HFFc6 (cell line): ENCODE measurements at places on chromosomes 16 and 17. TPM values are rescaled to one million over a fixed set of nuclear protein-coding genes. Genes with fewer than 3 reads are reported as not detected.

The TNFRSF12A gene
- total RNA-seq, result 425 and 427 TPM in 2 replicates

The OR4D1 gene
- not detected in 3 replicates for total RNA-seq

The PABPN1L gene
- total RNA-seq, result not detected in 2 replicates

DNA sequence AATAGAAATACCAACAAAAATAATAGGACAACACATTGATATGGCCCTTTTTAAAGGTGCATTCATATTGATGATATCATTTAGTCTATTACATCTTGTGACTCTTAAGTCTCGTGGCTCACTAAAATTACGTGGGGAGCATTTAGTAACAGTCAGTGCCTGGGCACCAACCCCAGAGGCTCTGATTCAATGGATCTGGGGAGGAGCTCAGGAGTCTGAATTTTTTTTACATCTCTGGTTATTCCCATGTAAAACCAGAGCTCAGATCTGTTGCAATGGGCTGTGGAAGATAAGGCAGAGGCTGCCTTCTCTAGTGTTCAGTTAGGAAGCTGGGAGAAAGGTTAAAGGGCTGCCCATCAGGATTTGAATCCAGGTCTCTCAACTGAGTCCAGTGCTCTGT is 549.9 kb upstream of the CDH5 start:
- DNase-seq, result no peak

- DNase-seq, result no peak
Measured at GRCh38 chr16:50263940-50264929, 2.1 kb upstream of the ADCY7 start.

GRCh38 chr17:67165201-67165600 is 79.8 kb downstream of the HELZ start:
- no peak for DNase-seq

DNA sequence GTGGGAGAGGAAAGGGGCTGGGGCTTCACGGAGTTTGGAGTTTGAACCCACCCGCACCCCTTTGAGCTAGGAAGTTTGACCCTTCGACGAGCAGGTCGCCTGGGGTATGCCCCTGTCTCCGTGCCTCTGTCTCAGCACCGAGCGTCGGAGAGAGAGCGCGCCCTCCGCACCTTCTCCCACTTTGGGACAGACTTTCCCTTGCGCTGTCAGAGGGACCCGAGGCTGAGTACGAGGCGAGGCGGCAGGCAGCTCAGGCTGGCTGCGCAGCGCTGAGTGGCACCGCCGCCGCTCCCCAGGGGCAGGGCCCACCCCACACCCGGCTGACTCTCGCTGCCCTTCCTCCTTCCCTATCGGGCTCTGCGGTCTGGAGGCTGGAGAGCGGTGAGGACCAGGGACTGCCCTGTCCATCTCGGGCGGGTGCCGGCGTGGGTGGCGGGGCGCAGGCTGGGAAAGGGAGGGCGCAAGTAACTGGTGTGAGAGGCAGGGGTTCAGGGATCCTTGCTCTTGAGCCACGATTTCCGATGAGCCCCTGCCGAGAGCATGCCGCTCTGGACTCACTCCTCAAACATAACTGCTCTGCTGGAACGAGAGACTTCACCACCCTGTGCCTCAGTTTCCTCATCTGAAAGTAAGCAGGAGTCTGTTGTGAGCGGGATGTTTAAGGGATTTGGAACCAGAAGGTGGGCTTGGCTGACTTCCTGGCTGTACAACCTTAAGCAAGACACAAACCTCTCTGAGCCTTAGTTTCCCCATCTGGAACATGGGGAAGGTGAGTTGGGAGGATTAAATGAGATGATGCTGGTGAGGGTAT is 981 bp downstream of the BEAN1 start:
- no peak for DNase-seq

DNA sequence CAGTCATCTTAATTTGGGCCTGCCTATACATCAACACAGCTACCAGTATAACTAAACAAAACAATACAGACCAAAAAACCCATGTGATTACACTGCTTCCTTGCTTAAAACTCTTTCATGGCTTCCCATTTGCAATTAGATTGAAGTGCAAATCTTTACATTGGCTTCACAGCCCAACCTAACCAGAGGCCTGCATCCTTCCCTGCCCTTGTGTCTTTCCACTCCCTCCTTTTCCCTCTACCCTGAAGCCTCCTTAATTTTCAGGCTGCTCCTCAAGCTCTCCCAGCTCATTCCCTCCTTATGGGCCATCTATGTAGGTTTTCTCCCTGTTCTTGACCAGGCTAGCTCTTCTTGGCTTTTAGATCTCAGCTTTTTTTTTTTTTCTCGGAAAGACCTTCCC is 147.8 kb downstream of the TOX3 start:
- DNase-seq, result no peak

DNA sequence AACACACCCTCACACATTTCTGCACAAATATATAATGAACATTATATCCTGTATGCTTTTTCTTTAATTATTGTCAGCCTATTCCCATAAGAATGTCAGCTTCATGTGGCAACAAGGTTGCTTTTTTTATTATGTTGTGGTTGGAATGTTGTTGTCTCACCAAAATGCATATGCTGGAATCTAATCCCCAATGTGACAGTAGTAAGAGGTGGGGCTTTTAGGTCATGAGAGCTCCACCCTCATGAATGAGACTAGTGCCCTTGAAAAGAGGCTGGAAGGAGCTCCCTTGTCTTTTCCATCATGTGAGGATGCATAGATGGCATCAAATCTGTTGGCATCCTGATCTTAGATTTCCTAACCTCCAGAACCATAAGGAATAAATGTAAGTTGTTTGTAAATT is 131.3 kb upstream of the IRX6 start:
- no peak for DNase-seq
